Natural killer cell (primary cell): ENCODE measurements at places on chromosomes 13 and 19.

- no peak overlapping the region for H3K4me3 ChIP-seq
- DNase-seq, result no peak
- H3K4me1 ChIP-seq, result no peaks in the 10 kb centered on the region
Measured at GRCh38 chr13:101424381-101425155, 8.3 kb upstream of the NALCN start.

GRCh38 chr13:76225815-76226489, 589.8 kb downstream of the LMO7 start:
- H3K27me3 ChIP-seq, result no peaks in the 10 kb centered on the region
- no peaks in the 10 kb centered on the region for H3K4me1 ChIP-seq
- no peak for DNase-seq

DNA sequence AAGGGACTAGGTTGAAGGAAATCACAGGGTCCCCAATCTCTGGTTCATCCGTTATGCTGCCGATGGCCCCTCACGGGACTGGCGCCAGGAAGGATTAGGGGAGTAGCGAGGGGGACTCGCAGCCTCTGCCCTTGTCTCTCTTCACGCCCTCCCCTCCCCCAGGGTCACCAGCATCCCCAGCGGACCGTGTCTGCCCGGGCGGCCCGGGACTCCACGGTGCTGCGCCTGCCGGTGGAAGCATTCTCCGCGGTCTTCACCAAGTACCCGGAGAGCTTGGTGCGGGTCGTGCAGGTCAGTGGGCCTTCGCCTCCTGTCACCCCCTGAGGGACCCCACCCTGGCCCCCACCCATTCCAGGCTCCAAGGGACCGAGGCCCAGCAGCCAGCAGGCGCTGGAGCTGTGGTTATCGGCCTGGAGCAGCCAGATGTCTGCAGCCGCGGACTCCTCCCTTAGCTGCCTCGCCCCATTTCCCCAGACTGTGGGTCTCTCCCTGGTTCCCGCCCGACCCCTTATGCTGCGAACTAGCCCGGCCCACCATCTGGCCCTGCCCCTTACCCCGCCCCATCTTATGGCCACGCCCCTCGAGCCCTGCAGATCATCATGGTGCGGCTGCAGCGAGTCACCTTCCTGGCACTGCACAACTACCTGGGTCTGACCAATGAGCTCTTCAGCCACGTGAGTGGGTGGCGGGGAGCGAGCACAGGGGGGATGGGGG, 5.4 kb downstream of the PNPLA6 start:
- H3K27me3 ChIP-seq, result no peaks in the 10 kb centered on the region
- DNase-seq, result no peak
- peaks cover 37% of the 10 kb centered on the region for H3K36me3 ChIP-seq
- H3K4me3 ChIP-seq, result no peak overlapping the region

DNA sequence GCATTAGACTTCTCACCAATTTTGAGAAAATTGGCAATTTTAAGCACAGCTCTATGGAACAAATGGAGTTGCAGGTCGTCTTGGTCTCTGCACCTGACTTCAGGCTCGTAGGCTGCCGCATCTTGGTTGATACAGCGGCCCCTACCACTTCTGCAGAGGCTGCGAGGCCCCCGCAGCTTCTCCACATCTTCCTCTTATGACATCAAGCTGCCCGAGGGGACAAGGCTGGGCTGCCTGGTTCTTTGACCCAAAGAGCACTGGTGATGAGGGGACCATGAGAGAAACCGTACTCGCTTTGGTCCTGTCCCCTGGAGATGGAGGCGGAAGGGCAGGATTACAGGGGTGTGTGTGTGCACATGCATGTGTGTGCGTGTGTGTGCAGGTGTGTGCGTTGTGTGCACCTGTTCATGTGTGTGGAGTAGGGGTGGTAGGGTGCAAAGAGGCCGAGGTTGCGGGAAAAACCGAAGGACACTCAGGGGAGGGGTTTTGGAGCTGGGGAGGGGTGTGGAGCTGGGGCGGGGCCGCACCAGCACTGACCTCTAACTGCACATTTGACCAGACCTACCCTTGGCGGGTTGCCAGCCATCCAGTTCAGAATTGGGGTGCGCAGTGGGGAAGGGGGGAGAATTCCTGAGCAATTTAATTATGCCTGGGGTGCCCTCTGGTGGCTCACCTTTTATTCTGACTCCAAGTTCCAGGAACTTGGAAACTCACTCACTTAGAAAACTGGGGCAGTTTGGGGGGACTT, 65.1 kb upstream of the ARHGEF7 start:
- no peaks in the 10 kb centered on the region for H3K27me3 ChIP-seq
- H3K4me1 ChIP-seq, result no peaks in the 10 kb centered on the region
- DNase-seq, result no peak
- H3K4me3 ChIP-seq, result no peak overlapping the region
- H3K27ac ChIP-seq, result no peak overlapping the region
- no peaks in the 10 kb centered on the region for H3K36me3 ChIP-seq

DNA sequence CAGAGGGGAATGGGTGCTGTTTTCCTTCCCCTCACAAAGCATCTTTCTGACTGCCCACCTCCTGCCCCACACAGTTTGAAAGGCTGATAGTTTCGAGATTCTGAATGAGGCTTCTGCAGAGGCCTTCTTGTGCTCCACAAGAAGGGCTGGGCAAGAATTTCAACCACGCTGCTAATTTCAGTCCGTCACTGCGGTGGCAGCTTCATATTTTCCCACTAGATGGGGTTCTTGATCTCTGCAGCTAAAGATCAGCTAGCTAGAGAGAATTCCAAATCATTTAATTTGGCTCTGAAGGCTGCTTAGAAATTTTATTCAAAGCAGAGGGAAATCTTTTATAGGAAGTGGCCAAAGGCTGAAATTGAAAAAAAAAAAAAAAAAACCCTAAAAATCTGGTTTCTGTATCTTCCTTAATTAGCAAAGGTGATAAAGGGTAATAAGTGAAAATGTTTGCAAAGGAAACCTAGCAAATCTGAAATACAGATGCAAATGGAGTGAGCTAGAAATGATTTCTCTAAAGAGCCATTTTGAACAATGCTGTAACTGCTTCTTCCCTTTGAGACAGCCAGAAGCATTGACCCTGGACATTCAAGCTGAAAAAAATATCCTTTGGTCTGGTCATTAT, 38.0 kb upstream of the C13orf42 start:
- H3K36me3 ChIP-seq, result no peaks in the 10 kb centered on the region
- H3K4me3 ChIP-seq, result no peak overlapping the region
- no peaks in the 10 kb centered on the region for H3K4me1 ChIP-seq
- DNase-seq, result peak; percentile 5
- H3K27me3 ChIP-seq, result no peaks in the 10 kb centered on the region

DNA sequence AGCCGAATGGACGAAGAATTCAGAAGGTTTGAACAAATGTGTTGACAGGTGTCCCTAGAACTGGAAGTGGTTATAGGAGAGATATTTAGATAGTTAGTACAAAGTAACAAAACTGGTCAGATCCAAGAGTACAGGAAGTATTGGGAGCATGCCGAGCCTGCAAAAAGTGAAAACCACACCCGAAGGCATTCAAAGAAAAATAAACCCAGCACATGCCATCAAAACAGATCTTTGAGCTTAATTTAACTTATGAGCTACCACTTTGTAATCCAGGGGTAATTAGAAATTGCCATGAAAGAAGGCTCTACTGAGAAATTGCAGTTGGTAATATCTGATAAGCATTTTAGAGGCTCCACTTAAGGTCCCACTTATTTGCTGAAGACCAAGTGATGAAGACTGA, 214.2 kb downstream of the DNAJC15 start:
- no peak overlapping the region for H3K4me3 ChIP-seq
- DNase-seq, result no peak
- H3K27me3 ChIP-seq, result no peaks in the 10 kb centered on the region
- H3K27ac ChIP-seq, result no peak overlapping the region
- H3K36me3 ChIP-seq, result no peaks in the 10 kb centered on the region
- H3K4me1 ChIP-seq, result no peaks in the 10 kb centered on the region

DNA sequence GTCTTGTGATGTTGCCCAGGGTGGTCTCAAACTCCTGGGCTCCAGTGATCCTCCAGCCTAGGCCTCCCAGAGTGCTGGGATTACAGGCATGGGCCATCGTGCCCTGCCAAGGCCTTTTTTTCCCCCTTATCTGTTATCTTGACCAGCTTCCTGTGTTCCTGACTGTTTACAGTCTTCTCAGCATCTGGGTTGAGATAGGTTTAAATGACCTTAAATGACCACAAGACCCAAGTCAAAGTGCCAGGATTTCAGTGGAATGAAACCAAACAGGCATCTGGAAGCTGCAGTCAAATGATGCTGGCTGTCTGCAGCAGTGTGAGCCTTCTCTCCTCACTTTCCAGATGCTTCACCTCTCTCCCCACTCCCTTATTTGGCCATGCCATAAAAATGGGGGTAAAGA, 114.2 kb upstream of the CLDN10 start:
- H3K27me3 ChIP-seq, result no peaks in the 10 kb centered on the region
- H3K36me3 ChIP-seq, result no peaks in the 10 kb centered on the region
- no peak overlapping the region for H3K27ac ChIP-seq
- no peak for DNase-seq
- no peak overlapping the region for H3K4me3 ChIP-seq
- H3K4me1 ChIP-seq, result no peaks in the 10 kb centered on the region

DNA sequence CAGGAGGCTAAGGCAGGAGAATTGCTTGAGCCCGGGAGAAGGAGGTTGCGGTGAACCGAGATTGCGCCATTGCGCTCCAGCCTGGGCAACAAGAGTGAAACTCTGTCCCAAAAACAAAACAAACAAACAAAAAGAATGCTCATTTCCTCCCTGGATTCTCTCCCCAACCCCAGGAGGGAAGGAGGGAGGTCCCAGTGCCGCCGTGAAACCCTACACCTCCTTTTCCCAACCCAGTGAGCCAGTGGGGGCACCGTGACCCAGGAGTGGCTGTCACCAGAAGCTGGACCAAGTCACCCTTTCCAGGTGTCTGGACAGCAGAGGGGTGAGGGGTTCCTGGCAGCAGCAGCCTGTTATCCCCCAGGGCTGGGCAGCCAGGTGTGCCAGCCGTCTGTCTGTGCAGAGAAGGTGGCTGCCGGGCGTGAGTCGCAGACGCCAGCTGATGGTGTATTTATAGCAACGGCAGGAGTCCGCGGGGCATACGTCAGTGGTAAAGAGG, 23.5 kb downstream of the NFIC start:
- H3K4me3 ChIP-seq, result no peak overlapping the region
- H3K36me3 ChIP-seq, result no peaks in the 10 kb centered on the region
- H3K27ac ChIP-seq, result no peak overlapping the region
- no peaks in the 10 kb centered on the region for H3K27me3 ChIP-seq
- H3K4me1 ChIP-seq, result peaks cover 5% of the 10 kb centered on the region
